ENCODE measurements at places on chromosomes 3 and 15.

GRCh38 chr3:157488144-157488543 lies 15.1 kb downstream of the VEPH1 start:
- no peak for DNase-seq

DNA sequence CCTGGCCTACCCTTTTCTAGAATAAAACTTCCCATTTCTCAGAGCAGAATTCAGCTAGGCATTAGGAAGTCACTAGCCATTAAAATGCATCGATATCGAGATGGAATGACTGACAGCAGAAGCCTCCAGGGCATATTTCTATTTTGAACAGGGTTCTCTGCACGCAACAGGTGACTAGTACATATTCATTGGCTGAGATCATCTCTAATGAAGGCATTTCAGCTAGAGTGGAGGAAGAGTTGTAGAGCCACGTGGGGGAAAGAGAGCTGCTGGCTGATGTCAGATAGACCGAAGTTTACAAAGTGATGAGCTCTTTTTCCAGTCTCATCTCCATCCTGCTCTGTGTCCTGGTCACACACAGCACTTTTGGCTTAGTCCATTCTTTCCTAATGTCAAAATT lies 7.5 kb downstream of the TMEM40 start:
- no peak for DNase-seq

DNA sequence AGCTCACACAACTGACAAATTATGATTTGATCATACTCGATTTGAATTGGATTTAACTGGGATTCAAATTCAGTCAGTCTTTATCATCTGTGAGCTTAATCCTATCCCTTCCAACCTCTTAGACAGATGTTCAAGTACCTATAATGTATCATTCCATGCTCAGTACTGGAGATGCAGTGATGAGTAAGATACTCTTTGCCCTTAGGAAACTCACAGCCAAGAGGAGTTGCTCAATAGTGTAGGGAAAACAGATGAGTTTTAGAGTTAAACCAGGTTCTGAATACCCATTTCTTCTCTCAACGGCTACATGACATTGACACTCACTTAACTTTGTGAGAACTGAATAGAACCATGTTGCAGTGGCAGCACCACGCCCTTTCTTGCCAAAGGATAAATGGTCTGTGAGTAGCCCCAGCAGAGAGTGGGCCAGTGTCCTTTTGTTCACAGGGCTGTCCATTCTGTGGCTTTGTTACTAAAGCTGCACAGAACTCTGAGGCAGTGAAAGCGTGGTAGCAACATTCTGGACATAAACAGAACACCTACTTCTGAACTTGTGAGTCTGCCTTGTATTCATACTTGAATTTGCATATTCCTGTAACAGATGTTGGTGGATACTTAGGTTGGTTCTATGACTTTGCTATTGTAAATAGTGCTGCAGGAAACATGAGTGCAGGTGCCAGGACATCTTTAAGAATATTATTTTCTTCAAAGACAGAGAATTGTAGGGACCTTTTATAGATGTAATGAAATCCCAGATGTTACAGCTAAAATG lies 91.6 kb downstream of the RASA2 start:
- no peak for DNase-seq

- no peak for DNase-seq
These were observed 66.6 kb downstream of the KCNMB2 start for GRCh38 chr3:178602856-178603255.

- no peak for DNase-seq
These were observed 391.1 kb upstream of the MDFIC2 start for GRCh38 chr3:70703305-70704102.

DNA sequence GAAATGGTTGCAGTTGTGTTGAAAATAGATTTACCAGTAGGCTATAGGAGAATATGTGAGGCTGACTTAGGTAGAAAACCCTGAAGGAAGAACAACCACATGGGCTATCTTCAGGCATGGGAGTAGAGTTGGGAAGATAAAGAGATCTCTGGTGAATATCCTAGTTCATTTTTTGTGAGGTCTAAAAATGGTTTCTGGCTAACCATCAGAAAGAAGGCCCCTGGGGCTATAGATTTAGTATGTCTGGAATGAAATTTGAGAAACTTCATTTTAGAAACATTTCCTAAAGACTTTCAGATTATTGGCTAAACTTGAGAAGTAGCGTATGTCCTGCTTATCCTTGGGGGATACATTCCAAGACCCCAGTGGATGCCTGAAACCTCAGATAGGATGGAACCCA lies 148.2 kb downstream of the NAALADL2 start:
- DNase-seq = no peak

GRCh38 chr3:190886945-190887344 lies 24.5 kb upstream of the GMNC start:
- DNase-seq = no peak

GRCh38 chr3:190044142-190044541 lies 76.6 kb downstream of the P3H2 start:
- DNase-seq = no peak

DNA sequence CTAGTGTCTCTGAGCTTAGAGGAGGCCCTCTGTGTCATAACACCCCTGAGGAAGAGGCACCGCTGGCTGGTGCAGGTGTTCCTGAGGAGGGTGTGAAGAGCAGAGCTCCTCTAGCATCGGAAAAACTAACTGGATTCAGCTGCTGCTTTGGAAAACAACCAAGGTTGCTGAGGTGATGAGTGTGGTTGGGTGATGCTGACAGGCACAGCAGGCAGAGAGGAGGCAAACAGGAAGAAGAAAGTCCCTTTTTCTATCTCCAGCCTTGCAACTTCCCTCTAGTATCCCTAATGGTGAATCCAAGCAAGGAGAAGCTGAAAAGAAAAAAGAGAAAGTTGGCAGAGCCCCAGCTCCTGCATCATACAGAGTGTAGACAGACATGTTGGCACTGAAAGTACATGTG lies 3.8 kb upstream of the OR4F15 start:
- DNase-seq = no peak

GRCh38 chr3:175295248-175296130 lies 436.4 kb downstream of the NAALADL2 start:
- no peak for DNase-seq

GRCh38 chr15:61700803-61701202 lies 359.4 kb downstream of the VPS13C start:
- DNase-seq = no peak

DNA sequence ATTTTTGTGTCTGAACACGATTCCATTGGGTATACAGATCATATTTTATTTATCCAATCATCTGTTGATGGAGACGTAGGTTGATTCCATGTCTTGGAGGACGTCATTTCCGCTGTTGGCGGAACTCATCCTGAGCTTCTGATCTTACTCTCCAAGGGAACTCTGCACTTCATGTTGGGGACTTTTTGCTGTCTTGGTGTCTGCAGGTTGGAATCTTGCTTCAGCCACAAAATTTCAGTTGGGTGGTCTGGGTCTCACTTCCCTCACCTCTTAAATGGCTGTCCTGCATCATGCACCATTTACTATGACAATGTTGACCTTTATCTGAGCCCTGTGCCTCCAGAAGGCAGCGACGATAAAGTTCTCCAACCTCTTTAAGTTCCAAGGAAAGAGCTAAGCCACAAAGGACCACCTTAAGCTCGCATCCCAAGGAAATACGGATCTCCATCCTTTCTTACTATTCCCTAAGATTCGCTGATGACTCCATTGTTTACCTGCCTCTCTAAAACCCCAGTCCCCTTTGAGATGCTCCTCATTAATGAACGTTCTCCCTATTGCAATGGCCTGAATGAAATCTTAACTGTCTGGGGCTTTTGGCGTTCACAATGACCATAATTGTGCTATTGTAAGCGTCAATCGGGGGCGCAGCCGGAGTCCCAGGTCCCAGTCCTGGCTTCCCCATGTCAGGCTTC lies 23.1 kb upstream of the RNU6-1 start:
- no peak for DNase-seq

DNA sequence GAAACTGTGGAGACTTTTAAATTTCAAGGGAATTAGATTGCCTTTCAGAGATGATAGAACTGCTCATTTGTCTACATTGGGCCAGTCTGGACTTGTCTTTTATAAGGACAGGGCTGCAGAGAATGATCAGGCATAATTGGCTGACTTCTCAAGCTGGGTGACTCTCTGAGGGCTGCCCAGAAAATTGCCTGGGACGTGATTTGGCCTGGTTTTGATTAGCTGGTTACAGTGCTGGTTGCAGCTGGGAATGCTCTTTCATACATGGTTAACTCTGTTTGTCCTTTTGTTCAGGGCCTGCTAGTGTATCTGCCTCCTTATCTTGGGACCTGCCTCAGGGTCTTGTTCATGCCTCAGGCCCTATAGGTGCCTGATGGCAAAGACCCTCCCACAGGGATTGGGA lies 245.6 kb downstream of the CLSTN2 start:
- DNase-seq = no peak

DNA sequence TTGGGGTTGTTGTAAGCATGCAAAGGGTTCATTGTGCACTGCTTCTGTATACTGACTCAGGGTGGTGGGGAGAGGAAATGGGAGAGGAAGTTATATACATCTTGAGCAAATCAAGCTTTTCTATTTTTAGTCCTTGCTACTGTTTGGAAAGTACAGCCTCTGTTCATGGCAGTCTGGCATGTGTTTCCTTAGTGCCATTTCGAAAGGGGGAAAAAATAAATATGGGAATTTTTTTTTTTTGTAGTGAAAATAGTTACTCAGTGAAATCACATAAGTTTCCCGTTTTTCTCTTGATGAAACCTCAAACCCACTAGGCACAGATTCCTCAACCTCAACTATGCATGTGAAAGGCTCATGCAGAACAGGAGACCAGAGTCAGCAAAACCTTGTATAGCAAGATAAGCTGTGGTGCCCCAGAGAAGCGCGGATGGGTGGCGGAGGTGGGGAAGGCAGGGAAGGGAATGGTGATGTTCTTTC lies 353.3 kb downstream of the LPP start:
- no peak for DNase-seq

GRCh38 chr3:186411994-186412393 lies 50.0 kb upstream of the DGKG start:
- DNase-seq = no peak

- DNase-seq = no peak
These were observed 66.1 kb upstream of the CHMP2B start for GRCh38 chr3:87161013-87161412.

DNA sequence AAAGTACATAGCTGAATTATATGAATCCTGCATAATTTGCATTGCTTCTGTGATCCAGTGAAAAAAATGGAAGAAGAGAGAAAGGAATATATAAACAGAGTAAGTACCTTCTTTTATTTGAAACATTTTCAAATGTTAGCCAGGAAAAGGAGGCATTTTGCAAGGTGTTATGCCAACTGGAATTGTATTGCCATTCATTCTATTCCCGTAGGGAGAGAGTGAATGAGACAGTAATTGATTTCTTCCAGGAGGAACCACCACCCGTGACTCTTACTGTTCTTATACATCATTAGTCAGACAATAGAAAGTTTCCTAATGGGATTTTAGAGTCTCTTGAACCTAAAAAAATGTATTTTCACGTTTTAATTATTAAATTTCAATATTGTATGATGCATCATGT lies 324.1 kb upstream of the ALCAM start:
- DNase-seq = no peak

Data from DND-41 (cell line).